ENCODE measurements at places on chromosomes 7 and 10. TPM values are rescaled to one million over a fixed set of nuclear protein-coding genes. Genes with fewer than 3 reads are reported as not detected.

GRCh38 chr7:54967377-54967776 lies 51.4 kb upstream of the EGFR start:
- DNase-seq = no peak

DNA sequence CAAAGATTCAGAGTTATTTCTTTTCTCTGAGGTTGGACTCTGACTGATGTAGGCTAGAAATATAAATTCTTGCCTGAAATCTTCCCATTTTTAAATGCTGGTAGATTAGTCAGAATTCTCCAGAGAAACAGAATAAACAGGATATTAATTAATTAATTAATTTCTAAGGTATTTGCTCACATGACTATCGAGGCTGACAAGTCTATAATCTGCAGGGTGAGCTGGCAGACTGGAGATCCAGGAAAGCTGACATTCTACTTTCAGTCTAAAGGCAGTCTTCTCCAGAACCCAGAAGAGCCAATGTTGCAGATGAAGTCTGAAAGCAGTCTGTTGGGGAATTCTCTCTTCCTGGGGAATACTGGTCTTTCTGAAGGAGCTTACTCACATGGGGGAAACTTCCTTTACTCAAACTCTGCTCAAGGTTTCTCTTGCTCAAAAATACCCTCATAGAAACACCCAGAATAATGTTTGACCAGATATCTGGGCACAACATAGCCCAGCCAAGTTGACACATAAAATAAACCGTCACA lies 189.7 kb downstream of the KIF20B start:
- no peak for DNase-seq

RBP3 gene
- not detected for total RNA-seq

CAMK2B gene
- 26.7 TPM for total RNA-seq

DNA sequence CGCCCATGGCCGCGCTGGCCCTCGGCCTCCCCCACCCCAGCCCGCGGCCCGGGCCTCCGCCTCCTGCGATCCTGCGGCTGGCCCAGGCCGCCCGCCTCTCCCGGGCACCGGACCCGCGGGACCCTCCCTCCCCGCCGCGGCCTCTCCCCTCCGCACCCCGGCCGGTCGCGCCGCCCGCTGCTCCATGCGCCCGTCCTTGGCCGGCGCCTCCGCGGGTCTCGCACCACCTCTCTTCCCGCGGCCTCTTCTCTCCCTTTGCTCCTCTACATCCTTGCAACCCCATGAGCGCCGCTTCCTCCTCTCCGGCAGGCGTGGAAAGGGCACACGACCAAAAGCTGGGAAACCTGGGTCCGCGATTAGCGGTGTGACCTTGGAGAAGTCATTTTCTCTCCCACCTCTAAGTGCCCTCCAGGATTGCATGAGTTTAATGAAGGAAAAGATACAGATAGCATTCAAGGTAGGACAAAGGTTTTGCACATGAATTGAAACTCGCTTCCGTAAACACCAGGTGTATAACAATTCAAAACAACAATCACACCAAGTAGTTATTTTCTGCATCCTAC lies 448 bp upstream of the SRPK2 start:
- peak; percentile 74 for DNase-seq

DNA sequence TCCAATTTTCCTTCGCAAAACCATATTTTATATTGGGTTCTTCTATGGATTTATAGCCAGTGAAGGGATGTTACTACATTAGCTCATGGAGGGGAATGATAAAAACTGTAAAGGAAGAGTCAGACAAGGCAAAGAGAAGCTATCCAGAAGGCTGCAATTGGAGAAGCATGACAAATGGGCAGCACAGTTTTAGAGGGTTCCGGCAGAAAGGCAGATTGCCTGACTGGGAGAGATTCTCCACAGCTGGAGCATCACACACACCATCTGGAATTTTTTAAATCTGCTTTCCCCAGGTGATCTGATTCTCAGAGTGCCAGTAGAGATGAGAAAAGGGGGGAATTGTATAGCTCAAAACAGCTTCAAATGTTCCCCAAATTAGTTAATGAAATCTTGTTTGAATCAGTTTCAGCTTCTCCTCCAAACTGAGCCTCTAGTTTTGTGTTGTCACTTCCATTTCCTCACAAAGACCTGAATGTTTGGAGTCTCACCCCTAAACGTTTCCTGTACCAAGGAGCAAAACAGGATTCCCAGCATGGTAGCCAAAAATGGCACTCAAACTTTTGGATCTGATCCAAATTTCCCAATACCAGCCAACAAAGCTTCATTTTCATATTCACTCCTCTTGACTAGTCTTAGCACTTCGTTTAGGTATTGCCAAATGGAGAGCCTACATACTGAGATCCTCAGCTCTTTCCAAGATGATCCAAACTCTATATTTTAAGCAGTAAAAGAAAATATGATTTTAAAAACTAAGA lies 177.5 kb downstream of the HPSE2 start:
- DNase-seq = peak; percentile 68

DNA sequence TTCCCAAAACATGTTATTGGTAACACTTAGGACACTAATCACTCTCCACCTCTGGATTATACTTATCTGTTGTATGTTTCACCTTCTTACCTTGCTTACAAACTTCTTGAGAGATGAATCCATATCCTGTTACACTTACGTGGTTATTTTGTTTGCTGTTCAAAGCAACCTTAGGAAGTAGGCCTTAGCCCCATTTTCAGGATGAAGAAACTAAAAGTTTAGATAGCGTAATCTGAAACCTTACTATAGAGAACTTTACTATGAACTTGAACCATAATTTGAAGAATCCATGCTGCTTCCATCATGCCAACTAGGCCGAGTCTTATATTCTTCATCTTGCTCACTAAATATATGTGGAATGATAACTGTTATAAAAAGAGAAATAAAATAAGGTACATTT lies 4.6 kb downstream of the TES start:
- DNase-seq = no peak

GRCh38 chr10:36341471-36341870 lies 699.4 kb upstream of the FZD8 start:
- DNase-seq = no peak

MGMT gene
- 37.8 TPM for total RNA-seq

PAXIP1 gene
- total RNA-seq = 15.6 TPM

MMRN2 gene
- total RNA-seq = 53.6 TPM

- no peak for DNase-seq
These were observed 583.3 kb upstream of the SORCS1 start for GRCh38 chr10:107747851-107748250.

DNA sequence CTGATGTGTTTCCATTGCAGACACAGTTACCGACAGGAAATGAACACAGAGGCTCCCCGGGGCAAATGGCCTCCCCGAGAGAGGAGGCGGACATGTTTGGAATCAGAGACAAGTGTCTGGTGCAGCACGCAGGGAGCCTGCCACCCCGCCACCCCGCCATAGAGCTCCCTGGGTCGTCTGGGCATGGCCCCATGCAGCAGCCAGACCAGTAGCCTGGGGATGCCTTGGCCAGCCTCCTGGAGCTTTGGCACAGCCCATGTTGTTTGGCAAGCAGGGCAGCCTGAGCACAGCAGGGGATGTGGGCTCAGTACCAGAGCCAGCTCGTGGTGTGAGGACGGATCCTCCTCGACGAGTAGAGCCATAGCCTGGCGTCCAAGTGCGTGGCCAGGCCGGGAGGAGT lies 80.8 kb downstream of the NKX6-2 start:
- no peak for DNase-seq

GRCh38 chr10:3781468-3782145 lies 3.4 kb downstream of the KLF6 start:
- peak; percentile 22 for DNase-seq

PDE6C gene
- total RNA-seq = not detected

DNA sequence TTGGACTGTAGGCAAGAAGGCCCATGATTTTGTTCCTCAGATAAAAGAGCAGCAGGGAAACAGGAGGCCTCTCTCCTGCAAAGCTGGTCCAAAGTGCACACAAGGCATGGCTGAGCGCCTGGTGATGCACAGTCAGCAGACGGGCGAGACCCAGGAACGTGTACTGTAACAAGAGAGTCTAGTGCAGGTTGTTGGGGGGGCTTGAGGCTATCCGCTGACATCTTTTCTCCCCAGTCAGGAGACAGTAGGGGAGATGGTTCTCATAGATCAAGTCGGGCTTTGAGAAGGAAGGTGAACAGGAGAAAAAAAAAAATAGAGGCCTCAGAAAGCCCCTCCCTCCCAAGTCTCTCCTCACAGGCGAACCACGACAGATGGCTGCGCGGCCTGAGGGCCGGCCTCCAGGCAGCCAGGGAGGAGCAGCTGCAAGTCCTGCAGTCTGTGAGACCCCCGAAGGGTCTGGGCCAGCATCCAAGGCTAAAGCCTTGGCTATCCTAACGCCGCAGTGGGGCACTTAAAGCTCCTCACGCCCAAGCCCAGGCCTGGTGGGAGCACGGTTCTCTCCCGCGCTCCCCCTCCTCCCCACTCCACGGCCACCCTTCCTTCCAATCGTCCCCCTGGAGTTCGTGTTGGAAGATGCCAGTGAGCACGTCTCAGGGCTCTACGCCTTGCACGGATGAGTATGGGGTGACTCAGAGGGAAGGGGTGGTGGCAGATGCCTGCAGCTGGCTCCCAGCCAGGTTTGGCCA lies 68.3 kb downstream of the PRKAG2 start:
- peak; percentile 88 for DNase-seq

DNA sequence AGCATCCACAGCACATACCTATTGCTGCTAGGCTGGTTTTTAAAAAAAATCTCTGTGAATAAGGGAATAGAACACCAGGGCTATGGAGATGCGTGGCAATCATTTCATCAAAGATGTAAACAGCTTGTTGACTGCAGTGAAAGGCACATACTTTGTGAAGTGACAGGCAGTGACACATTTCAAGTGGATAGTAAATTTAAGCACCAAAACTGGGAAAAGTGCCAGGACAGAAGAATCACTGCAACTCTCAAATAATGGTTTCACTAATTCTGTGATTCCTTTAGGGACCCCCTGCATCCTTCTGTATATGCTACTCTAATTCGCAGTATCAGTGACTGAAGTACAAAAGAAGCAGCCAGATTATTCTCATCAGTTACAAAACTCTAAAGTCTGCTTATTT lies 145.2 kb upstream of the KLF14 start:
- DNase-seq = no peak

GRCh38 chr7:25647872-25648271 lies 419.6 kb upstream of the NPVF start:
- DNase-seq = no peak

- no peak for DNase-seq
These were observed 8.7 kb downstream of the ARL3 start for GRCh38 chr10:102705531-102705930.

LIPN gene
- not detected for total RNA-seq

GRCh38 chr10:106904209-106904608 lies 260.3 kb downstream of the SORCS1 start:
- DNase-seq = no peak

GRCh38 chr10:88149906-88150305 lies 286.5 kb downstream of the PTEN start:
- DNase-seq = no peak

All from tongue (tissue), 3 donors.